Naive thymus-derived CD8-positive, alpha-beta T cell (primary cell): ENCODE measurements at places on chromosomes 6 and 20.

DNA sequence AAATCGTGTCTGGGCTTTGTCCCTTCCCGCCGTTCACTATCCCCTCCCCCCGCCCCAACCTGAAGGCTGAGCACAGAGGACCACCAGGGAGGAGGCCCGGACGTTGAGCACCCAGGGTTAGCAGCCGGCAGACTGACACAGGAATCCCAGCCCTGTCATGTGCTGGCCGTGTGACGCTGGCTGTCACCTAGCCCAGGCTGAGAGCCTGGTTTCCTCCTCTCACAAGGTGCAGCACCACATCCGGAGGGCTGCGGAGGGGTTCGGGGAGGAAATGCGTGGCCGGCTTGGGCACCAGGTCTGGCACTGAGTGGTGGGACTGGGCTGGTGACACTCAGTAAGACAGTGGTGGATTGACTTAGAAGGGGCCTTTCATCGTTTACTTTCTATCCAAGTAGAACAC, 4.6 kb upstream of the LSM14B start:
- H3K27me3 ChIP-seq = no peaks in the 10 kb centered on the region
- peak; percentile 59 for DNase-seq
- H3K4me1 ChIP-seq = peaks cover 41% of the 10 kb centered on the region
- peak overlapping the region; percentile 28 for H3K4me3 ChIP-seq

DNA sequence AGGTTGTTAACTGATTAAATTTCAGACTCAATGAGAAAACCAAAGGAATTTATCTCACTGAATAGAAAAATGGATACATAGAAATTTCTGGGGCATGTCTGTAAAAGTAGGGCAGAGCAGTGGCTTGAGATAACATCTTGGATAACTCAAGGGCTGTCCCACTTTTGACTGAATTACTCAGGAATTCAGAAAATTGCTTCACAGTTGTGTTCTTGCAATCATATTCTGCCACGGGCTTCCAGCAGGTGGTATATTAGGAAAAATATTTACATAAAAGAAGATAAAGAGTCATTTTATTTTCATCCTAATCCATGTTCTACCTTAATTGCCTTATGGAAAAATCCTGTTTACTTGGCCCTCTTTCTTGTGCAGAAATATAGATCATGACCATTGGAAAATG, 156.4 kb upstream of the AKIRIN2 start:
- H3K4me1 ChIP-seq = no peaks in the 10 kb centered on the region
- peaks cover 4% of the 10 kb centered on the region for H3K27me3 ChIP-seq
- no peaks in the 10 kb centered on the region for H3K36me3 ChIP-seq

GRCh38 chr20:14865731-14866130, 528.3 kb upstream of the FLRT3 start:
- no peaks in the 10 kb centered on the region for H3K4me1 ChIP-seq
- no peak overlapping the region for H3K4me3 ChIP-seq
- H3K27me3 ChIP-seq = no peaks in the 10 kb centered on the region
- H3K36me3 ChIP-seq = no peaks in the 10 kb centered on the region
- no peak for DNase-seq

DNA sequence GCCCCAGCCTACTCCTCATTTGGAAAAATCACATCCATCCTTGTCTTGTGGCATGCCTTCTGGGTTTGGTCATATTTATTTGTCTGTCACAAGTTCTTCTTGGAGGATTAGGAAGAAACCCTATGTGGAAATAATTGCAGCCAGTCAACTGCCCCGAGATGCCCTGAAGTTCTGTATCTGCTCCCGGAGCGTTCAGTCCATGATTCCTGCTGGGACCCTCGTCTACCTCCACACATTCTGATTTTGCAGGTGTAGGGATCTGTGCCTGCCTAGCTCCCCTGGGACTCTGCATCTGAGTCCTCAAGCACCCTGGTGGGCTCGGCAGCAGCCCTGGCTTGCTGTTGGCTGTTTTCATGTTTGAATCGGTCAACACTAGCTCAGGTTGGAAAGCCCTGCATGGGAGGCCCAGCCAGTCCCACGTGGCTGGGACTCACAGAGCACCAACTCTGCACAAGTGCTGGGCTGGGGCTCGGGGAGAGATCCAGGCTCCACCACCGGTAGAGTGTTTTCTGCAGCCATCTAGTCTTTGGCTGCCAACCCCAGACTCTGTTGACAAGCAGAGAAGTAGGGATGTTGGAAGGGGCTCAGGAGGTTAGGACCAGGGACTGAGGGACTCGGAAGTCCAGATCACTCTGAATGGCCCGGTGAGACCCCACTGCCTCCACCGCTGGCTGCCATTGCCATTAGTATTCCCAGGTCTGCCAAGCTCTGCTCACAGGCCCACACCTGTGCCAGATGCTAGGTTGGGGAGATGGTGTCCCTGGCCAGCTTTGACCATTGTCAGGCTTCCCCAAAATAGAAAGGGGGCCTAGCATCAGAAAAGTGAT, 183.5 kb upstream of the CST7 start:
- no peaks in the 10 kb centered on the region for H3K4me1 ChIP-seq
- H3K27me3 ChIP-seq = peaks cover 8% of the 10 kb centered on the region
- no peaks in the 10 kb centered on the region for H3K36me3 ChIP-seq
- no peak overlapping the region for H3K4me3 ChIP-seq
- DNase-seq = no peak
- H3K27ac ChIP-seq = no peak overlapping the region

DNA sequence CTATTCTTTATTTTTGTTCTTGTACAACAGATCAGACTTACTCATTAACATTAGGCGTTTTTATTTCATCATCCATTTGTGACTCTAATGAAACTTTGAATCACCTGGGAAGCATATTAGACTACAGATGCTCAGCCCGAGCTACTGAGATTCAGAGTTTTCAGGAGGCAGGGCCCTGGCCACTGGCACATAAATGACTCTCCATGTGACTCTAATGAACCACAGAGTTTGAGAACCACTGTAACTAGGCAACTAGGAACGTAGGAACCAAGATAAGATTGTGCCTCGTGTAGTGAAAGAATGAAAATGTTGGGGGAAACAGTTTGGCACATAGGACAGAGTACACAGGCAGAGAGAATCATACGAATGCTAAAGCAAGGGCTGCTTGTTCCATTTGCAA, 405.9 kb upstream of the BTBD3 start:
- no peaks in the 10 kb centered on the region for H3K36me3 ChIP-seq
- no peak for DNase-seq
- no peaks in the 10 kb centered on the region for H3K4me1 ChIP-seq
- H3K27me3 ChIP-seq = no peaks in the 10 kb centered on the region
- no peak overlapping the region for H3K4me3 ChIP-seq

GRCh38 chr6:77502981-77503380, 39.7 kb upstream of the HTR1B start:
- no peaks in the 10 kb centered on the region for H3K36me3 ChIP-seq
- H3K27me3 ChIP-seq = no peaks in the 10 kb centered on the region
- no peaks in the 10 kb centered on the region for H3K4me1 ChIP-seq
- H3K4me3 ChIP-seq = no peak overlapping the region
- DNase-seq = no peak
- no peak overlapping the region for H3K27ac ChIP-seq

DNA sequence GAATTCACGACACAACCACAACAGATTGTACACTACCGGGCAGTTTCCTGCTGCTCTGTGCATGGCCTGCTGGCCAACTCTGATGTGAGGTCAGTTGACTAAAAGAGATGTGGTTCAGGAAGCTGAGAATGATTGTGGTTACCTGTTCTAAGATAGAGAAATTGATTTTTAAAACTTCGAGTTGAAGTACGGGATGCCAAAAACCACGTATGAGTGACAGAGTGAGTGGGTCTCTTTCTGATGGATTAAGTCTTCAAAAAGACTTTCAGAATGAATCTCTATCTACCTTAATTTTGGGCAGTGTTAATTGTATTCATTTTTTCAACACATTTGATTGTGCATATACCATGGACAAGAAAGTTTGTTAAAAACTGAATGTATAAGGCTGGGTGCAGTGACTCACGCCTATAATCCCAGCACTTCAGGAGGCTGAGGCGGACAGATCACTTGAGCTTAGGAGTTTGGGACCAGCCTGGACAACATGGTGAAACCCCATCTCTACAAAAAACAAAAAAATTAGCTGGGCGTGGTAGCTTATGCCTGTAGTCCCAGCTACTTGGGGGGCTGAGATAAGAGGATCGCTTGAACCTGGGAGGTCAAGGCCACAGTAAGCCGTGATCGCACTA, 121.2 kb downstream of the SGK1 start:
- no peak overlapping the region for H3K4me3 ChIP-seq
- DNase-seq = no peak
- H3K36me3 ChIP-seq = no peaks in the 10 kb centered on the region
- no peak overlapping the region for H3K27ac ChIP-seq
- peaks cover 19% of the 10 kb centered on the region for H3K4me1 ChIP-seq

DNA sequence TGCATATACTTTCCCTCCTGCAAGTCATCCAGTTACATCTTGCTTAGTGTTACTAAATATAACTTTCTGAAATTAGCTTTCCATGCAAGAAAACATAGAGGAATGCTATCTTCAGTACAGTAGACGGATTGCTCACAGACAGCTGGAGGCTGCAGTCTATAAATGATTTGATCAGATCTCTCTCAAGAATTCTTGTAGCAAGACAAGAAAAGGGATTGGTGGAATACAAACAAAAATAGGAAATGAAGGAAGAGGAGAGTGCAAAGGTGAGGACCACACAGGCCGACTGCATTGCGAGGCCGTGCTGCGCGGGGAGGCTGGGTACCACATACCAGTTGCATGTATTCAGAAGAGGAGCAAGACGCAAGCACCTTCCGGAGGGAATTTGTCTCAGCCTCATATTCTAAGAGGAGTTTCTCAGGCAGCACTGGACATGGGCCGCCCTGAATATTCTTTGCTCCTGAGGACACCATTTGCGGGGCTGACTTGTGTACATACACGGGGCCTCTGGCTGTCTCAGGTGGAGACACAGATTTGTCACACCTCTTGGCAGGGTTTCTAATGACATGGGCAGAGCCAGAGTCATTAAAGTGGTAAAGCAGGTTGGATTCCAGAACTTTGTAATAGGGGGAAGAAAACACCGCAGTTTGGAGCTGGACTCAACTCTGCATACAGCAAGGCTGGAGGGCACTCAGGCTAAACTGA, 22.7 kb upstream of the KIF25 start:
- H3K36me3 ChIP-seq = no peaks in the 10 kb centered on the region
- no peak overlapping the region for H3K27ac ChIP-seq
- no peak for DNase-seq

GRCh38 chr6:42787063-42787472, 5.2 kb downstream of the BICRAL start:
- H3K27me3 ChIP-seq = no peaks in the 10 kb centered on the region
- H3K4me1 ChIP-seq = peaks cover 36% of the 10 kb centered on the region
- no peak for DNase-seq
- H3K36me3 ChIP-seq = peaks cover 15% of the 10 kb centered on the region

- DNase-seq = no peak
- H3K27ac ChIP-seq = no peak overlapping the region
These were observed 23.6 kb downstream of the GSTA2 start for GRCh38 chr6:52739627-52740026.

DNA sequence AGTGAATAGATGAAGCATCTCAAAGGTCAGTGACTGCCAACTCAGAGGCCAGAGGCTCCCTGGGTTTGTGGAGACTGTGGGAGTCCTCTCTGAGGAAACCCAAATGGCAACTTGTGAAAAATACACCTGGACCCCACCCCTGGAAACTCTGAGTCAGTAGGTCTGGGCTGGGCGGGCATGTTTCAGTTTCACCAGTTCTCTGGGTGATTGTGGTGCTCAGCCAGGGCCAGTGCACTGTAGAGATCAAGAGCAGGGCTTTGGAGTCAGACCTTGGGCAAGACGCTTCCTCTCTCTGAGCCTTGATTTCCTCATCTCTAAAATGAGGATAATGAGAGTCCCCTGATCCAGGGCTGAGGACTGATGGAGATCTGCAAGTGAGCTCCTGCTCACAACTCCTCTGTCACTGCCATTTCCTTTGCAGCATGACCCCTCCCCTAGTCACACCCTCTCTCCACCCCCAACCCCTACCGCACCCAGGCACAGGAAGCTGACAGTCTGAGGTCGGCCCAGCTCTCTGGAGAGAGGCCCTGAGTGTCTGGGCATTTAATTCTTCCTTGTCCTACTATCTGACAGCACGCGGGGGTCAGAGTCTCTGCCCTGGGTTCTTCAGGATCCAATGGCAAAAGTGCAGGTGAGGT, 5.1 kb downstream of the DEF6 start:
- peak overlapping the region; percentile 98 for H3K4me3 ChIP-seq
- DNase-seq = peak; percentile 84
- peaks cover 39% of the 10 kb centered on the region for H3K36me3 ChIP-seq
- peak overlapping the region; percentile 97 for H3K27ac ChIP-seq
- H3K27me3 ChIP-seq = no peaks in the 10 kb centered on the region

- no peak for DNase-seq
- H3K4me3 ChIP-seq = peak overlapping the region; percentile 81
- H3K27ac ChIP-seq = peak overlapping the region; percentile 79
- peaks cover 20% of the 10 kb centered on the region for H3K4me1 ChIP-seq
These were observed 24.3 kb upstream of the KIAA0408 start for GRCh38 chr6:127483399-127484055.

GRCh38 chr6:130111031-130111430, 92.7 kb downstream of the L3MBTL3 start:
- peaks cover 58% of the 10 kb centered on the region for H3K36me3 ChIP-seq
- no peak for DNase-seq
- H3K27me3 ChIP-seq = no peaks in the 10 kb centered on the region
- H3K4me1 ChIP-seq = peaks cover 64% of the 10 kb centered on the region

DNA sequence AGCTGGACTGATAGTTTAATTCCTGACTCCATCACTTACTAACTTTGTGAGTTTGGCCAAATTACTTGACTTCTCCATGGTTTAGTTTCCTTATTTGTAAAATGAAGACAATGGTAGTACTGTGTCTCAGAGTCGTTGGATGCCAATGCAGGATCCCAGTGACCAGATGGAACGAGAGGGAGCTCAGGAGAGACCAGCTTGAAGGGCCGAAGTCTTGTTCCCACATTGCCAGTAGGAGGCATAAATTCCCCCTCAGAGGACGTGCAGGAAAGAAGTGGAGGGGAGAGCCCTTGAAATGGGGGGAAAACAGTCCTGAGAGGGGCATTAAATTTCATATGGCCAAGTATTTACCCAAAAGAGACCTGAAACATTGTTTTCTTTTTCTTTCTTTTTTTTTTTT, 2.1 kb upstream of the MUC22 start:
- no peak overlapping the region for H3K4me3 ChIP-seq
- no peaks in the 10 kb centered on the region for H3K36me3 ChIP-seq
- no peak for DNase-seq
- H3K27me3 ChIP-seq = peaks cover 30% of the 10 kb centered on the region
- H3K4me1 ChIP-seq = no peaks in the 10 kb centered on the region
- H3K27ac ChIP-seq = no peak overlapping the region

DNA sequence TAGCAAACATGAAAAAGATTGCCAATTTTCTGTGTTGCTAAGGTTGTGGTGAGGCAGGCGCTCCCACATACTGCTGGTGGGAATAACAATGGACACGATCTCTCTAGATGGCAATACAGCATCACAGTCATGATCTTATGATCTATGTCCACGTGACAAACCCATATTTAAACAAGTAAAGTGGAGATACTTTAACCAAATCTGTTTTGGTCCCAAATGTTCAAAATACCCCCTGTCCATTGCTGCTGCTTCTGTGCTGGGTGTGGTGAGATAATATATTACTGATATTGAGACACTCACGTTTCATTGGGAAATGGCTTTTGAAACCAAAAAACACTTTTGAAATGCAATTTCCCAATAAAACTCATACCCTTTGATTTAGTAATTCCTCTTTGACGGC, 23.0 kb downstream of the SIRPD start:
- H3K4me1 ChIP-seq = peaks cover 39% of the 10 kb centered on the region
- DNase-seq = no peak
- H3K4me3 ChIP-seq = no peak overlapping the region
- H3K27ac ChIP-seq = no peak overlapping the region
- H3K36me3 ChIP-seq = no peaks in the 10 kb centered on the region
